Renal pelvis (tissue), 12 donors: ENCODE measurements at places on chromosomes 11 and 22. TPM values are rescaled to one million over a fixed set of nuclear protein-coding genes. Genes with fewer than 3 reads are reported as not detected.

The POU2AF3 gene
- polyA plus RNA-seq, result 9.7 TPM

The ASPHD2 gene
- 3.9 TPM for polyA plus RNA-seq

The ANO9 gene
- polyA plus RNA-seq, result 11.2 TPM

The HBD gene
- 0.68 TPM for polyA plus RNA-seq

The TSSK2 gene
- not detected for polyA plus RNA-seq

The CBLIF gene
- not detected for polyA plus RNA-seq

The ALKBH3 gene
- 32.5 TPM for polyA plus RNA-seq

The DMC1 gene
- 4.1 TPM for polyA plus RNA-seq

The RTN3 gene
- 160 TPM for polyA plus RNA-seq

The SCUBE2 gene
- polyA plus RNA-seq, result 4.9 TPM

The FGF19 gene
- polyA plus RNA-seq, result 1.1 TPM

The UPB1 gene
- 0.58 TPM for polyA plus RNA-seq

The ZFTA gene
- polyA plus RNA-seq, result 52.7 TPM

The SEC14L6 gene
- polyA plus RNA-seq, result 7.8 TPM

The GAS2 gene
- 11.1 TPM for polyA plus RNA-seq

The ASRGL1 gene
- polyA plus RNA-seq, result 74.6 TPM

The SMTNL1 gene
- polyA plus RNA-seq, result 0.30 TPM

The GLYAT gene
- polyA plus RNA-seq, result 157 TPM

The RIC3 gene
- 19.1 TPM for polyA plus RNA-seq
